ENCODE measurements at places on chromosomes 5 and 9.
A peak's percentile ranks its signal among the peaks of the same experiment; 100 is the strongest.

DNA sequence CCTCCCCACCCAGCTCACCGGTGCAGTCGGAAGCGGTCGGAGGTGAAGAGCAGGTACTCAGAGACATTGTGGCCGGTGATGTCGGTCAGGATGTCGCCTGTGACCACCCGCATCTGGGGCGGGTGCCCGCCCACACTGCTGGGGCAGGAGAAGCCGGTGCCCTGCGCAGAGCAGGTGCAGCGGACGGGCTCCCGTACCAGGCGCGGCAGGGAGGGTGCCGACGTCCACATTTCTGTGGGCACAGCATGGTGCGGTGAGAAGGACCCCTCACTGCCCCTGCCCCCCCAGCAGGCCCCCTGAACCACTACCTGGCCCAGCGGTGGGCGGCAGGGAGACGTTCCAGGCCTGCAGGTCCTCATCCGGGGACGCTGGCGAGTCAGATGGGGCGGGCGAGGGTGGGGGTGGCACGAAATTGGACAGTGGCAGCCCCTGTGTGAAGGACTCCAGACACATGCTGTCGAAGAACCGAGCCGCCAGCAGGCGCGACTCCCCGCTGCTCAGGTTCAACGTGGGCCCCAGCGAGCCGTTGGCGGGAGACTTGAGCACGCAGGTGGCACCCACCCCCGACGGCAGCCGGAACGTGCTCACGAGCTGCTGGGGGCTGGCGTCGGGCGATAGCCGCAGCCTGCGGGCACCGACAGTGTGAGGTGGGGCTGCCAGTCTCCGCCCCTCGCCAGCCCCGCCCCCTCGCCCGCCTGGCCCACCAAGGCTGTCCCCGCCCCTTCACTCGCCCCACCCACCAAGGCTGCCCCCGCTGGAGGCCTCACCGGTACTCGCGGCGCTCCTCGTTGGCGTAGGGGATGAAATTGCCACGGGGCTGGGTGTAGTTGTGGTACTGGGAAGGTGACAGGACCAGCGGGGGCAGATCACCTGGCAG, 15.1 kb downstream of the ABCA2 start:
- DNase-seq: no peak

GRCh38 chr9:647522-647921, 194.0 kb upstream of the DMRT1 start:
- no peak for DNase-seq

DNA sequence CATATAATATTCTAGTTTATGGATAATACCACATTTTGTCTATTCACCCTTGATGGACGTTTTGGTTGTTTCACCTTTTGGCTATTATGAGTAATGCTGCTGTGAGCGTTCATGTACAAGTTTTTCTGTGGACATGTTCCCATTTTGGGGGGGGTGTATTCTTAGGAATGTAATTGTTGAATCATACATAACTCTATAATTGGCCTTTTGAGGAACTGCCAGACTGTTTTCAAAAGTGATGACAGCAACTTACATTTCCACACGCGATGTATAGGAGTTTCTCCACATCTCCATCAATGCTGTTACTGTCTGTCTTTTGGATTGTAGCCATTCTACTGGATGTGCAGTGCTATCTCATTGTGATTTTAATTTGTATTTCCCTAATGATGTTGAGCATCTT, 69.8 kb downstream of the SLC46A2 start:
- no peak for DNase-seq

- peak; percentile 66 for DNase-seq
Observed at GRCh38 chr5:129767927-129768380, 20.1 kb downstream of the MINAR2 start.

DNA sequence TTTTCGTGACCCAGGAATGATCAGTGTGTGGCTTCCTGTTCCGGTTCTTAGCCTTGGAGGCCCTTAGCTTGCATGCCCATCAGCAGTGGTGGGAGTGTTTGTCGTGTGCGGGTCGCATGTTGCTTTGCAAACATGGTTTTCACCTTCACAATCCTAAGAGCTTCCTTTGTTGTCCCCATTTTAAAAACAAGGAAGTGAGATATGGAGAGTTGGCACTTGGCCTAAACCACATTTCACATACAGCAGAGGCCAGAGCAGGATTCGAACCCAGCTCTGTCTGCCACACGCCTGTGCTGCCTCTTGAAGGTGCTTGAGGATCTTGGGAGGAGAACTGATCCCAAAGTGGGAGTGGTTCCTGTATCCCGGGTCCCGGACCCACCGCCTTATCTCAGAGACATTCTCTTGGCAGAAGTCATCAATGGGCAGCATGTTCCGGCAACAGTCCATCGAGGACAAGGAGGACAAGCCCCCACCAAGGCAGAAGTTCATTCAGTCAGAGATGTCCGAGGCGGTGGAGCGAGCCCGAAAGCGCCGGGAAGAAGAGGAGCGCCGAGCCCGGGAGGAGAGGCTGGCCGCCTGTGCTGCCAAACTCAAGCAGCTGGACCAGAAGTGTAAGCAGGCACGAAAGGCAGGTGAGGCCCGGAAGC, 38.2 kb upstream of the POMT1 start:
- no peak for DNase-seq

Measured in hematopoietic multipotent progenitor cell treated with erythropoietin and hydrocortisone succinate and interleukin-3 and kit ligand, for 15 days (in vitro differentiated cells).